ENCODE measurements at places on chromosomes 2 and 18.

- DNase-seq = no peak
Observed at GRCh38 chr2:172914341-172915008, 161.2 kb upstream of the MAP3K20 start.

GRCh38 chr2:180062178-180062577, 55.1 kb upstream of the CWC22 start:
- no peak for DNase-seq

DNA sequence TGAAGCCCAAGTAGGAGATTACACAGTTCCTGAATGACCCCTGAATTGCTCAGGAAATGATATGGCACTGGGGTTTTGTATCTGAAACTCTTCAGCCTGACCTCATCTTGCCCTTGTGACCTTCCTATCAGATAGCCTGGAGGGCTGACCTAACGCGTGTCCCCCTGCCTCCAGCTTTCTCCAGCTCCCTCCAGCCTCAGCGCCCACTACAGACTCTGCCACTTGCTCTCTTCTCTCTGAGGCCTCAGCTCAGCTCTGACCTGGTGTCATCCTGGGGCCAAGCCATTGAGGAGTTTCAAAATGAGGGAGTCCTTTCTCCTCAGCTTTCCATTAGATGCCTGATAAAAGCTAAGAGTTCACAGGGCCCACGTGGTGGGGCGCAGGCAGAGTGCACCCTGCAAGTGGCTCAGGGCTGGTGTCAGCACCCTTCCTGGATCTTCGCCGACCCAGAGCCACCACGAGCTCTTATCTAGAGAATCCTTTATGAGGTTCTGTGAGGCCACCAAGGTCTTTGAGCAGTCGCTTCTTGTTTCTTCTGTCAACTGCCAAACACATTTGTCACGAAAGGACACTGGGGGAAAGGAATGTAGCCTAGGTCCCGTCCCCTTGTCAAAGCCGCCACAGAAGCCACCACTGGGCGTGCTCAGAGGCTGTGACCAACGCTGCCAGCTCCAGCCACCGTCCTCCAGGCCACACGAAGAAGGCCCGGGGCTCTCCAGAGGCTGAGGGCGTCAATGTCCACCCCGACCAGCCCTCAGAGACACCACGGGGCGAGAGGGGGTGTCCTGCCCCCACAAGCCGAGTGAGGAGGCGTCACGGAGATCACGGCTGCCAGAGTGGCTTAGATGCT, 131.3 kb upstream of the GPC1 start:
- DNase-seq = no peak

GRCh38 chr2:23632386-23632785, 247.4 kb downstream of the KLHL29 start:
- DNase-seq = no peak

- DNase-seq = peak; percentile 69
Observed at GRCh38 chr18:48782381-48782861, 168.3 kb downstream of the SMAD7 start.

DNA sequence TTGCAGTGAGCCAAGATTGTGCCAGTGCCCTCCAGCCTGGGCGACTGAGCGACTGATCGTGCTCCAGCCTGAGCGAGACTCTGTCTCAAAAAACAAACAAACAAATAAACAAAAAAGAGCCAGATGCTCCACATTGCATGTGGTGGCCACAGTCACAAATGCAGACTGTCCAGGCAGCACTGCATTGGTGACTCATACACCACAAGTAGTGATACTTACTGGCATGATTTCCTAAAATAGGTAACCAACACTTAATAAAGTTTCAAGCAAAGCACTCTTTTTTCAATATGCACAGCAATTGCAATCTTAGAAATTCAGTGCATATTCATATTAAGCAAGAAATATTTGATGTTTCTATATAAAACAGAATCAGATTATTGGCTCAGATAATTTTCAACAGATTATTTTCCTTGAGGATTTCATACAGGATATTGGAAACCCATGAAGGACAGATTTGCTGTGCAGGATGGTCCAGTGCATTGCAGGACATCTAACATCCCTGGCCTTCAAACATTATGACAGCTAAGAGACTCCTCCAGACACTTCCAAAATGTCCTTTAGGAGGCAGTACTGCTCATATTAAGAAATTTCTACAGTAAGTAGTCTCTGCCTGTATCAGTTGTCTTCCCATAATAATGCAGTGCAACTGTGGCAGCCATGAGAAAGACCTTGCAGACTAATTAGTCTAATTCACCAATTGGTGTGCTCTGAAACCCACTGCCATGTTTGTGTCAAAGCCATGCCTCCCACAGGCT, 10.5 kb upstream of the SLC1A4 start:
- no peak for DNase-seq

GRCh38 chr2:67399831-67400489, 2.8 kb downstream of the ETAA1 start:
- DNase-seq = no peak

GRCh38 chr2:191625446-191625845, 52.5 kb upstream of the NABP1 start:
- no peak for DNase-seq

DNA sequence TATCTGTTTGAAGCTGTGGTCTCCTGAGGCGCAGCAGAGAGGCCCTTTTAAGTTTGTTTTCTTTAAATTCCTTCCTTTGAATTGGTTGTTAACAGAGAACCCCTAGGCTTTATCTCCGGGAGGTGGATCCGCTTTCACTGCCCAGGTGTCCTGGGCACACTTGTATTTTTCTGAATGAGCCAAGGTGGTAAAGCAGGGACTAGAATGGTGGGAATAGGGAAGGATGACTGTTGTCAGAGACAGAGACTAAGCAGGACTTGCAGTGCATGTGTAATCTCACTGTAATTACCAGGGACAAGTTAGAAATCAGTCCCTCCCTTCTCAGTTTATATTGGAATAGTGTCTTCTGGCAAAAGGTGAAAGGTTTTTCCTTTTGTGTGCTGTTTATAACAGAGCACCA, 72.8 kb downstream of the PHLPP1 start:
- no peak for DNase-seq

- DNase-seq = no peak
Observed at GRCh38 chr2:229269941-229270340, 1.1 kb downstream of the PID1 start.

Measured in thoracic aorta (tissue), 2 donors.